ENCODE measurements at places on chromosomes 7 and 10.

- DNase-seq, result no peak
These were observed 264.1 kb downstream of the GRID1 start for GRCh38 chr10:86102451-86102850.

- no peak for DNase-seq
These were observed 234.9 kb downstream of the EBF3 start for GRCh38 chr10:129728905-129729795.

DNA sequence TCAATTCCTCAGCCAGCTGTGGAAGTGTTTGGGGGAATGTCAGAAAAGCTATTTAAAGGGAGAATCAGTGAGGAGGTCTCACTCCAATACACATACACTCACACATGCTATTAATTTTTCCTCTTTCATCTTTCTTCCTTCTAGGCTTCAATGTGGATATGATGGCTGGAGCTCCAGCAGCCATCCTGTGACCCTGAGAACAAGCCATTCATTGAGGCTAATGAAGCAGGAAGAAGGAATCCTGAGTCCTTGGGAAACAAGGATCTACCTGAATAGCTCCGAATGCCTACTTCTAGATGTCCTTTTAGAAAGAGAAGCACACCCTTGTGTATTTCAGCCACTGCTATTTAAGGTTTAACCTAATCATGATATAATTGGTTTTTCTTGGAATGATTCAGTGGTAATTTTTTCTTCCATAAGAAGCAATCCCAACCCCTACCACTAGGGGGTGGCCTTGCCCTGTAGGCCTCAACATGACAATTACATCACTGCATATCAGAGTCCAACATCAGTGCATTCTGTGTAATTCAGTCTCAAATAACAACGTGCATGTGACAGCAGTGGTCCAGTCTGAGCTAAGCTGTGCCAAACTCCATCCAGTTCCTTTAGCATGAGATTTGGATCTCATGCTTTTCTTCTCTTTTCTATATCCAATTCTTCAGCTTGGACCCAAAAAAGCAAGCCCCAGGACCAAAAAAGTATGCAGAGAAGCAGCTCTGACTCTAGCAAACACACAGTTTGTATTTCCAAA, 85.3 kb upstream of the ANKRD1 start:
- DNase-seq, result peak; percentile 72

DNA sequence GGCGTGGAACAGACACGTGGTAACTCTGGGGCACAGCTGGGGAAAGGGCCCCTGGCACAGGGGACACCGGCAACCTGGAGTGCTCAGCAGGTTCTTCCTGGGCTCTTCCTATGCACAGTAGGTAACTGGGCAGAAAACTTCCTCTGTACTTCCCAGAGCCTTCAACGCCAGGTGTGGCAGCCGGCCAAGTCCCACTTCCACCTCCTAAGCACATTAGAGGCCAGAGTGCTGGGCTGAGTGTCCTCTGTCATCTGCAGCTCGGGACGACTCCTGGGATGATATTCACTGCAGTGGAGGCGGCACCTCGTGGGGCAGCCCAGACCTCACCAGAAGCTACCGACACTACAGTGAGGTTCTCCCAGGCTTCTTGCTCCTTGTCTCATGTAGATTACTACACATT, 114.5 kb downstream of the LARP4B start:
- no peak for DNase-seq

DNA sequence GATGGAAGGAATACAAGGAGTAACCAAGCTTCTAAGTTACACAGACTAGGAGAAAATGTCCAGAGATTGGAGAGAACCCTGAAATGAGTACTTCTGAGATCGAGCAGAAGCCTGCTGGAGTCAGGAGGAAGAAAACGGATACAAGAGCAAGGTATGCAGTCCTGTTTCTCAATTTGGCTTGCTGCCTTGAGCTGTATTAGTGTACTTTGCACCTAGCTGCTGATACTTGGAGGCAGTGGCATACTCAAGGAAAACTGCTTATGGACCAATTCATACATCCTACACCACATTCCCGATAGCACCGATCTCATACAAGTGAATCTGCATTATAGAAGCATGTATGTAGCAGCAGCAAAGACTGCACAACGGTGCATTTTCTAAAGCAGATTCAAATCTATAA, 14.4 kb downstream of the PIP4K2A start:
- no peak for DNase-seq

DNA sequence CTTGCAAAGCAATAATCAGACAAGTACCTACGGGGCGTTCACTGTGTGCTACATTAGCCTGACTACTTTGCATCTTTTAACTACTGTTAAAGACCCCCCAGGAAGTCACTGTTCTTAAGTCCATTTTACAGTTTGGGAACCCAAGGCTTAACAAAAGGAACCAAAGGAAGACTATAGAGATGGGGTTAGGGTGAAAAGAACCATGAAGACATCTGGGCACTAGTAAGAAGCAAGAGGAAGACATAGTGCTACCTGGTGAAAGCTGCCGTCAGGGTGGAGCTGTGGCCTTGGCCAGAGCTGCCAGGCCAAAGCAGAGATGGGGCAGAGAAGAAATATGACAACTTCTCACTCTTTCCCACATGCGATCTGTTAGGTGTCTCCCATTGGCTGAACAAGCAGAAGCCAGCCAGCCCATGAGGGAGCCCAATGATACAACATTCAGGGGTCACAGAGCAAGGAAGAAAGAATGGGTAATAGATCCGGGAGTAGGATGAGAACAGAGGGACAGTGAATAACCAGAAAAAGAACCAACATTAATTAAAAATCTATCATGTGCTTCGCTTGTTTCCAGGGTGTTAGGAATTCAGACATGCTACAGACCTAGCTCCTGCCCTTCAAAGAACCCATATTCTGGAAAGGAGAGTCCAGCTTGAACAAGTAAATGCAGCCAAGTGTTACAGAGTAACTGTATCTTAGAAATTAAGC, 85.4 kb downstream of the ARID5B start:
- DNase-seq, result no peak

DNA sequence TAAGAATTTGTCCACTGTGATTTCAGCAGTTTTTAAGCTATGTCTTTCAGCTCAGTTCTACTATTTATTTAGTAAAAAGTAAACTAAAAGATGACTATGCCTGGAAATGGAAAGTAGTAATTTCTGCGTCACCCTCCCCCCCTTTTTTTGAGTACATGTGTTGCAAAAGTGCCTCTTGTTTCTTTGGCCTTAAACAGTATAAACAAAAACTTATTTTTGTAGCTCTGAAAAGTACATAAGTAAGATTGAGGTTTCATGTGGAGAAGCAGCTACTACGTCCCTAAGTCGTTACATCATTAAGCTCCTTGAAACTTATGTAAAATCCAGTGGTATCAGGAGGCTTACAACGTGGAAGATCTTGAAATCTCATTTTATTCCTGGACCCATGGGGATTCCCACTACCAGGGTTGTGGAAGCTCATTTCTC, 46.3 kb upstream of the HBP1 start:
- no peak for DNase-seq

- DNase-seq, result no peak
These were observed 59.9 kb downstream of the PRKCQ start for GRCh38 chr10:6520138-6520537.

GRCh38 chr7:140439359-140439758, 35.5 kb downstream of the RAB19 start:
- no peak for DNase-seq

- no peak for DNase-seq
These were observed 260.3 kb downstream of the AHR start for GRCh38 chr7:17558558-17559332.

- no peak for DNase-seq
These were observed 28.8 kb upstream of the OPALIN start for GRCh38 chr10:96387601-96388000.

- no peak for DNase-seq
These were observed 386 bp upstream of the AS3MT start for GRCh38 chr10:102868911-102869257.

- no peak for DNase-seq
These were observed 371.4 kb downstream of the DNAJB6 start for GRCh38 chr7:157707983-157708918.

- DNase-seq, result no peak
These were observed 40.4 kb upstream of the OPN4 start for GRCh38 chr10:86613905-86614304.

DNA sequence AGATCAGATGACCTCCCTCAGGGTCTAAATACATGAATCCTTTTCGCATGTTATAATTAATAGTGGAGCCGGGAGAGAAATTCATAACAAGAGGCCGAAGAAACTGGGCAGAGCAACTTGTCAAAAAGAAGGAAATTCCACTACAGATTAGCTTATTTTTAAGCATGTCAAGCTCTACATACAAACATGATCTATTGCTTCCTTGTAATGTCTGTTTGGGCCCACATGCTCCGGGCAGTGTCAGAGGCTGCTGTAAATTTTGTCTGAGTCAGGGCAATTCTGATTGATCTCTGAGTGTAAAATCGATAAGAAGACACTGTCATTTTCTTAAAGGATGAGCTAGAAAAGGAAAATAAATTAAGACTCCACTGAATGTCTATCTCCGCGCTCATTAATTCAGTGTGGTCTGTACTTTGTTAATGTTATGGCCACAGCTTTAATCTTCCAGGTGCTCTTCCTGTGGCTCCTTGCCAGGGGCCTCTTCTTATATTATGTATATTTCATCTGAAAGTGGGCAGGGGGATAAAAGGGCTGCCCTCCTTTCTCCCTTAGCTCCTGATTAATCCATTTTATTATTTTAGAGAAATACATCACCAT, 194.1 kb upstream of the SP8 start:
- no peak for DNase-seq

- DNase-seq, result peak; percentile 13
These were observed 129.3 kb downstream of the MYOF start for GRCh38 chr10:93352638-93353383.

DNA sequence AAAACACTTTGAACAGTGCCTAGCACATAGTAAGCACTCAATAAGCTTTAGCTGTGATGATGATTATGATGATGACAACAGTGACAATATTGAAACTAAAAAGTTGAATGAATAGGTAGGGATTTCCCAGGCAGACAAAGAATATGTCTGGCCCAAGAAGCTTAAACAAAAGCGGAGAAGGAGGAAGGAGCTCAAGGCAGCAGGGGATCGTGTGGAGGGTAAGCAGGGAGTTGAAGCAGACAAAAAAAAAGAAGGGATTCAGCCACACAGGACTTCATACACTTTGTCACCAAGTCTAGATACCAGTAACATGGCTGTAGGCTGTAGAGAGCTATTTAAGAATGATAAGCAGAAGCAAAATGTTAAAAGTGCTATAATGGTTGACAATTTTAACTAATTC, 144.0 kb downstream of the CALN1 start:
- no peak for DNase-seq

- no peak for DNase-seq
These were observed 59.3 kb upstream of the IGFBP3 start for GRCh38 chr7:45980181-45980905.

- no peak for DNase-seq
These were observed 21.6 kb upstream of the OTUD1 start for GRCh38 chr10:23417254-23417653.

- DNase-seq, result no peak
These were observed 53.9 kb downstream of the AP3M1 start for GRCh38 chr10:74096777-74097176.

DNA sequence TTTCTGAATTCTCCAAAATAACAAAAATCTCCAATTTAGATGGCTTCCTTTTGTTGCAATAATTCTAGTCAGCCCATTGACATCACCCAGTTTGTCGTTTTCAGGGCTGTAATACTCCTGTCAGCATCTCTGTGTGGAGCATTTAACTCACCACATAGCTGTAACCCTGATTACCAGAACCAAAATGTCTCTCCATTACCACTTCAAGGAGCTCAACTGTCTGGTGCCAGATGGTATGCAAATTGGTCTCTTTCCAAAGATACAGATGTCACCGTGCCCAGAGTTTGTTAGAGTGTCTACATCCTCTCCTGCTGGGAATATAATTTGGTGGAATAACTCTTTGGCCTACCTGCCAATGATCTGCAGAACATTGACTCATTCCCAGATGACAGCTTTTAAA, 350.3 kb upstream of the POT1 start:
- DNase-seq, result no peak

DNA sequence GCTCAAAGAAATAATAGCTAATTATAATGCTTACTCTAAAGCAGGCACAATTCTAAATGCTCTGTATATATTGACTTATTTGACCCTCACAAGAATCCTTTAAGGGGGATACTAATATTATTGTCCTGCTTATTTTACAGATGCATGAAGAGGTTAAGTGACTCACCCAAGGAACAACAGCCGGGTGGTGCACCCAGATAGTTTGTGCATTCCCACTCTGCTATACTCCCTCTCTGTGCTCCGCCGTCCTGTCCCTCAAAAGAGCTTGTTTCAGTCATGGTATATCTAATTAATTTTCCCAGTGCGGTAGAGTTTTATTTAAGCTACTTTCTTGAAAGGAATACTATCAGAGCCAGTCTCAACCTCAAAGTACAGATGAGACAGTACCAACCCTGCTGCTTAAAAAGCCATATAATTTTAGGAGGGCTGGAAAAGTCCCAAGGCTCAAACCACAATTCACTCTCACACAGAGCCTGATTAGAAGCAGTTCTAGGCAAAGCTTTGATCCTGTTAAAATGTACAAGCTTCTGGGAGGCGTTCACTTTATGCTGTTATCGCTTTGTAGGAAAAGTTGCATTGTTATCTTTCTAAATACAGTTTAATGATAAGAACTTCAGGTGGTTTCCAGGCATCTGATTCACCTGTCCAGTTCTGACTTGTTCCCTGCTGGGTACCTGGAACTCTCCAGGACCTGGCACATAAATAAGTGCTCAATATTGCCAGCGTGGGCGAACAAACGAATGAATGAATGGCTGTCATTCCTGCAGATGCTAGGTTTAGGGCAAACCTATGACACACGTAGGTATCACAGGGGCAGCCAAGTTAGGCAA, 261.5 kb upstream of the KLF14 start:
- no peak for DNase-seq

DNA sequence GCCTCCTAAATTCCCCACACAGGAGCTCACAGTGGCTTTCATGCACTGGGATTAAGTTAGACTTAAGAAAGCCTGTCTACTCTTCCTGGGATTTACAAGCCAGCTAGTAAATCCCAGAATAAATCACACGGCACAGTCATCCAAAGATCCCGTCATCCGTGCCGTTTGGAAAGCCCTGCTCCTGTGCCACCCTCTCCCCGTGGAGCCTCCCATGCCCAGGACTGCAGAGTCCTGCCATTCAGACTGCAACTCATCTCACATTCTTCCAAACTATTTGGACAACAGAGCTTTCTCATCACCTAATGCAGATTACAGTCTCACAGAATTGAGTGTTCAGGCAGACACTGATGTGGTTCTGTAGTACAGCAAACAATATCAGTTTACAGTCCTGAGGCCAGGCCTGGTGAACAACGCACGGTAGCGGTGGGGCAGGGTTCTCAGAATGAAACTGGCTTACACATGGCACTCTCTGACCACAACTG, 166.5 kb downstream of the EGFR start:
- no peak for DNase-seq

- no peak for DNase-seq
These were observed 159.7 kb downstream of the CCDC3 start for GRCh38 chr10:12841826-12842225.

- DNase-seq, result peak; percentile 10
These were observed 576.0 kb upstream of the C7orf33 start for GRCh38 chr7:148014541-148014940.
